ENCODE measurements at places on chromosomes 7 and 10.

DNA sequence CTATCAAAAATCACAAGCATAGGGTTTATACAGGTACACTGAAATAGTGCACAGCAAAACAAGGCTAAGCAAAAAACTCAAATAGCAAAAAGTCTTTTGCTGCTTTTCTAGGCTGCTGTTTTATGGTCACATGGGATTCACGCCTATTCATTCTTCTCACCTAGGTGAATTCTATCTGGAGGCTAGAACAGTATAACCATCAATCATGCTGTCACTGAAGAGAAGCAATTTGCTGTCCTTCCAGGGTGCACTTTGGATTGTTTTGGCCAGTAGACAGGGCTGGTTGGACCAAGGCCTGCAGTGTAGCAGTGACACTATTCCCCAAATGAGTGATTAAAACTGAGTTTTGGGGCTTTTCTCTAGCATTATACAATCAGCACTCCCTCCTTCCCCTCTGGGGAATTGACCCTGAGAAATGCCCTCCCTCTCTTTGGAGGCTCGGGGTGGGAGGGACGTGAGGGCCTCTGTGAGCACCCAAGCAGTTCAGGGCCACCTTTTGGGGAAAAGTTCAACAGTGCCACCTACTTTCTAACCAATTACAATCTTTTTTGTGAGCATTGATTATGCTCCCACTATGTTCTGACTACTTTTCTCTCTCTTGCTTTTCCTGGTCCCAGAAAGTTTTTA is 16.2 kb upstream of the SND1 start:
- no peak for DNase-seq

DNA sequence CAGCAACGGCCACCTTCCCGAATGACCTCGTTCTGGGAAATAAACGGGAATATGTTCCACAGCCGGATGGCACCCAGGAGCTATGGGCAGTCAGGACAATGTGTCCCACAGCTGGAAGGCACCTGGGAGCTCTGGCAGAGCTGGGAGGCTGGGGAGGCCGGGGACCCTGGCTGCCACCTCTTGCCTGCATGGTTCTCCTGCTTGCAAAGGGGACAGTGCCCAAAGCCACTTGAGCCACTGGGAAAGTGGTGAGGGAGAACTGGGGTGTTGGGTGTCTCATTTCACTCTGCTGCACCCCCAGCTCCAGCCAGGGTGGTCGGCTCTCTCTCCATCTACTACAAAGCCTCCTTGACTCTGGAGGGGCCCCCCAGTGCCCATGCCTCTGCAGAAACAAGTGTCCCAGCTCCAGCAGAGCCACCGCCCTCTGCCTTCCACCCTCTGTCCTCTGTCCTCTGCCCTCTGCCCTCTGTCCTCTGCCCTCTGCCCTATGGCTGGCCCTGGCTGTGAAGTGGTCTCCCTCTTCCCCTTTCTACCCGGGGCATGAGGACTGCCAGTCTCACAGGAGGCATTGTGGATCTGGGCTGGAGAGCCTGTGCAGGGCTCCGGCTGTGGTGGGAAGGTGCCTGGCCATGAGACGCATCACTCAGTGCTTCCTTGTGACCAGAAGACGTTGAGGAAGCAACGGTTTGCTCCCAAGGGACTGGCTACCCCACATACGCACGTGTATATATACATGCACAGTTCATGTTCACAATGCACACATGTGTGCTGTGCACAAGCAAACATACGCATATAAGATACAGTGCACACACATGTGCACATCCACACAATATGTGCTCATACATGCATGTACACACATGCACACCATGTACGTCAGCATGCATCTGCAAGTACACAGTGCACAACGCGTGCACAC is 21.5 kb upstream of the INPP5A start:
- no peak for DNase-seq

GRCh38 chr10:47029181-47030009 is 118.2 kb downstream of the PTPN20 start:
- no peak for DNase-seq

DNA sequence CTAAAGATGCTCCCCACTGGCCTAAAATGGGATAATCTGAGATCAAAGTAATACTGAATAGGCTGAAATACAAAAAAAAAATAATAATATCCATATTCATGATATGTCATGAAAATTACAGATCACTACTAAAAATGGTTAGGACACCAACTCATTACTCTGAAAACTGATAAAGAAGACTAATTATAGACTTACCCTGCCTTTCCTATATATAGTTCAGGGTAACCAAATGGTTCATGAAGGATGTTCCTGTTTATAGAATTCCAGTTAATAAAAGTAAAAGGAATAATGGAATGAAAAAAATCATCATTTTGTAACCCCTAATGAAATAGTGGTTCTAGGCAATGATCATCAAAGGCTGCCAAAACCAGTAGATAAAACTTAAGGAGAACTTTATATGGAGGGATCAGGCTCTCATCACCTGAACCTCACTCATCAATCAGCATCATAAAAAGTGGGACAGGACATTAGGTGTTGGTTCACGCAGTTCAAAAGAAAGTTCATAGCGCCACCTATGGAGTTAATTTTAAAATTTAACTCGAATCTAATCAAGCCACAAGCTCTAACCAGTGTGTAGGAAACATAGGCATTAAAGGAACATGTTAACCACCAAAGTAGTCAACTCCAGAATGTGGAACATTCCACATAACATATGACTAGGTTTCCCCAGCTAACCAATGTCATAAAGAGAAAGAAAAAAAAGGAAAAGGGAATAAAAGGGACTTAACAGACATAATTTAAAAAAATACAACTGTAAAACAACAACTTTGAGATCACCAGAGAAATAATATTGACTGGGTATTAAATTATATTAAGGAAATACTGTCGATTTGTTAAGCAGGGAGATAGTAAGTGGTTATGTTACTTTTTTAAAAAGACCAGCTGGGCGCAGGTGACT is 35.7 kb downstream of the P4HA1 start:
- DNase-seq, result no peak

GRCh38 chr10:109957092-109957797 is 33.9 kb upstream of the XPNPEP1 start:
- no peak for DNase-seq

DNA sequence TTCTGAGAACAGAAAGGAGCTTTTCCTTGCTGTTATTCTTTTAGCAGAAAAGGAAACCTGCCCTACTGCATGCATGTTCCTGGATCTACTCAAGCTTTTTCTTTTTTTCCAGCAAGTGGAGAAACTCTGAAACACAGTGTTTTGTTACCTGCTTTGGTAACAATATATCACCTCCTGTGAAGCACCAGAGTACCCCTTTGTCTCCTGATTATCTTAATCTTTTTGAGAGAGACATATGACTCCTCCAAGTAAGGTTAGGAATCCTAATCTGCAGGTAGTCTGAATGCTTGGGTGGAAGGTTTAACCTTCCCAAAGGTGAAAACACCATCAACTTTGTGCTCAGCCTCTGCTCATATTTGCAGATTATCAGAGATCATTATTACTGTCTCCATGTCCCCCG is 93.1 kb downstream of the MAPK8 start:
- DNase-seq, result no peak

DNA sequence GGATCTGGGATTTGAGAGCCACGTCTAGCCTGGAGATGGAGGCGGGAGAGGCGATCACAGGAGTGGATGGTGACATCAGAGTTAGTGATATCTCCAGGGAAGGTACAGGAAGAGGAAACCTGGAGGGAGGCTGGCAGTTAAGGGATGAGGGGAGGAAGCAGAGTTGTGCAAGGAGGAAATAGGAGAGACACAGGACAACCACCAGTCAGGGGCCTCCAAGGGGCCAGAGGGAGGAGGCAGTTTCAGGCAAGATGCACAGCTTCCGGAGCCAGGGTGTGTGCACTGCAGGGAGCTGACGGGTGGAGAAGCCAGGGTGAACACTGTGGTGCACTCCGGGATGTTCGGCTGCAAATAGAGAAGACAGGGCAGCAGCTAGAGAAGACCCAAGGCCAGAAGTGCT is 141.2 kb downstream of the GLI3 start:
- no peak for DNase-seq

GRCh38 chr10:125089469-125089868 is 70.9 kb downstream of the CTBP2 start:
- no peak for DNase-seq

- no peak for DNase-seq
Observed at GRCh38 chr10:16919121-16919982, 102.1 kb upstream of the RSU1 start.

- DNase-seq, result no peak
Observed at GRCh38 chr7:79132844-79133451, 320.5 kb downstream of the MAGI2 start.

GRCh38 chr7:158655931-158656441 is 48.6 kb downstream of the NCAPG2 start:
- DNase-seq, result no peak

- DNase-seq, result no peak
Observed at GRCh38 chr7:43650457-43651052, 67.6 kb downstream of the STK17A start.

DNA sequence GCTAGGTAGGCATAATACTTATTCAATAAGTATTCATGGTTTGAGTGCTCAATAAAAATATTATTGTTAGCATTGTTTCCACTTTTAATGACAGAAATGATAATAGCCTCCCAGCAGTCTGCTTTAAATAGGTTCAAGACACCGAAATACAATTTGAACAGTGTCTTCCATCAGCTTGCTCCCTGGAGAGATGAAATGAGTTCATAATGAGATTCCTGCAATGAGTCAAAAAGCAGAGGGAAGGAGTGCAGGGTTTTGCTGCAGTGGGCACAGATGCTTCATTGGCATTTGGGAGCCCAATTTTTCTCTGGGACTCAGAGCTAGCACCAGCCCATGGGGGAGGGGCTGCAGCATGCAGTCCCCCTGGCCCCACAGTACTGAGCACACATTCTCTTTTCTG is 32.6 kb upstream of the CHCHD3 start:
- no peak for DNase-seq

- peak; percentile 25 for DNase-seq
Observed at GRCh38 chr7:64959072-64959747, 31.6 kb downstream of the ZNF117 start.

DNA sequence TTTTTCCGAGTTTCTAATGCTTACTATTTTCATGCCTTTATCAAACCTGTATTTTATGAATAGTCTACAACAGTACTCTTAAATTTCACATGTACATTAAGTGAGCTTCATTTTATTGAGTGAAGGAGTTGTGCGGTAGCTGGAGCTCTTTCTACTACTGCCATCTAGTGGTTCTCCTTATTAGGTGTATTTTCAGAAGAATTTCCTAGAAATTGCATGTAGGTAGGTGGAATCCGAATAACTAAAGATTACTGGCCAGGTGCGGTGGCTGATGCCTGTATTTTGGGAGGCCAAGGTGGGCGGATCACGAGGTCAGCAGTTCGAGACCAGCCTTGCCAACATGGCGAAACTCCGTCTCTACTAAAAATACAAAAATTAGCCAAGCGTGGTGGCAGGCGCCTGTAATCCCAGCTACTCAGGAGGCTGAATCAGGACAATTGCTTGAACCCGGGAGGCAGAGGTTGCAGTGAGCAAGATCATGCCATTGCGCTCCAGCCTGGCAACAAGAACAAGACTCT is 38.3 kb downstream of the LRRC72 start:
- no peak for DNase-seq

DNA sequence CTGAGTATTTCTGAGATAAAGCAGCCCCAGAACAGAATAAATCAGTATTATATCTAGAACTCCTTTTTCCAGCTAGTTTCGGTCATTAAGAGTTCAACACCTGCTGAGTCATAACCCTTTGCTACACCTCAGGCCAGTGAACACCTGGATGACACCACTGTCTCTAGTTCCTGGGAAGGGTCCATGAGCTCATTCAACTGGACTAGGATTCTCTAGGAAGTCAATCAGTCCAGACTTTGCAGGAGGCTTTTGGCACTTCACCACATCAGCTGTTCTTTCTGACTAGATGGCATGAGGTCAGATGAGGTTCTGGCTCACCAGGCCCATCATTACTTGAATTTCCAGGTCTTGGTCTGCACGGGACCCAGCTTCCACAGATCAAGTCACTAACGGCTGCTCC is 11.7 kb downstream of the SLC39A12 start:
- no peak for DNase-seq

- DNase-seq, result no peak
Observed at GRCh38 chr7:39700932-39701331, 77.6 kb downstream of the RALA start.

DNA sequence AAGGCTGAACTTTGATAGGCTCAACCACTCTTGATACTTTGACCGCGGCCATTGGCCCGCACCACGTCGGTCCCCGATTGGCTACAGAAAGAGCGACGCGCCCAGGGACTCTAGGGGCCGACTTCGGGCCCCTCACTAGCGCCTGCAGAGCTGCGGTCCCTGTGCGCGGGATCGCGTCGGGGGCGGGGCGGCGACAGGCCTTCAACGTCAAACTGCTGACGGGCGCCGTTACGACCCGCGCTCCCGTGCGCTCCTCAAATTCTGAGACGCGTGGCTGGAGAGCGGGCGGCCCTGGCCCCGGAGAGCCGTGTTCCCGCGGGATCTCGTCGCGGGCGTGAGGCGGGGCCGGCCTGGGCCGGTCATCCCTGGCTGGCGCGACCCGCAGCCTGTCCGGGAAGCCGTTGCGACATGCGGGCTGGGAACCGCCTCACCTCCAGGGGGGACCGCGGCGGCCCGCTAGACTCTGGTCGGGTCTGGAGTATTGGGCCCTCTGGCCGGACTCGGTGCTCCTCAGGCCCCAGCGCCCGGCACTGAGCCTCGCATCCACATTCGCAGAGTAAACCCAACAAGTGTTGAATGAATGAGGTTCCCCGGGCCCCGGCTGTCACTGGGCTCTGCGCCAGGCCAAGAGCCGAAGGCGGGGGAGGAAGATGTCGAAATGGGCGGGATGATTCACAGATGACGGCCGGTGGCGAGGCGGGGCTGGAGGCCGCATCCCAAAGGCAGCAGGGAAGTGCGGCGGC is 643 bp upstream of the SLC25A28 start:
- DNase-seq, result no peak

- DNase-seq, result no peak
Observed at GRCh38 chr7:85405016-85405902, 218.4 kb upstream of the SEMA3D start.

GRCh38 chr10:80669485-80669884 is 131.8 kb downstream of the SH2D4B start:
- no peak for DNase-seq

- no peak for DNase-seq
Observed at GRCh38 chr7:48466713-48467112, 295.5 kb downstream of the ABCA13 start.

DNA sequence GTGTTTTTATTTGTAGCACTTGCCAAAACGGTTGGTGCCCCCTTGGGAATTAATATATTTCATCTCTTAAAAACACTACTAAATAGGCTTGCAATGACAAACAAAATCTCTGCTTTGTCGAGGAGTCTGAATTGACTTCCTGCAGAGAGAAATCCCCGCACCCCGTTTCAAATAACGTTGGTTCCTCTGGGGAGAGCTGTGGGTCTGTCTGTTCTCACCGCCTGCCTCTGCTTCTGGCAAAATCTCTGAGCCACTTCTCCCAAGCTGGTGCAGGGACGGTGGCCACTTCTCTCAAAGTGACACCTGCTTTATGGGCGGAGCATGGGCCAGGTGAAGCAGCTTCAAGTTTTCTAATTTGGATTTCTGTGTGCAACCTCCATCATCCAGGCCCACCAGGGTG is 186.3 kb upstream of the ADARB2 start:
- no peak for DNase-seq
